ENCODE measurements at places on chromosomes 12 and 14.
A peak's percentile ranks its signal among the peaks of the same experiment; 100 is the strongest.

DNA sequence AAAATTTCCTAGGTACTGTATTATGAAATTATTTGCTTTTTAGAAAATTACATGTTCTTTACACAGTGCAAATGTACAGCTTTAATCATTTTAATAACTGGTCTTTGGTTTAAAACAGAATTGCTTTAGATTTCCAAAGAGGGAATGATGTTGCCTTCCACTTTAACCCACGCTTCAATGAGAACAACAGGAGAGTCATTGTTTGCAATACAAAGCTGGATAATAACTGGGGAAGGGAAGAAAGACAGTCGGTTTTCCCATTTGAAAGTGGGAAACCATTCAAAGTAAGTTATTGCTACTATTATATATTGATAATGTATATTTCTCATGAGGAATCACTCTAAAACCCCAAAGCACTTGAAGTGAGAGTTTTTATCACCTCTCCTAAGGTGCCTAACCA is 13.4 kb downstream of the LGALS3 start:
- DNase-seq, result no peak

DNA sequence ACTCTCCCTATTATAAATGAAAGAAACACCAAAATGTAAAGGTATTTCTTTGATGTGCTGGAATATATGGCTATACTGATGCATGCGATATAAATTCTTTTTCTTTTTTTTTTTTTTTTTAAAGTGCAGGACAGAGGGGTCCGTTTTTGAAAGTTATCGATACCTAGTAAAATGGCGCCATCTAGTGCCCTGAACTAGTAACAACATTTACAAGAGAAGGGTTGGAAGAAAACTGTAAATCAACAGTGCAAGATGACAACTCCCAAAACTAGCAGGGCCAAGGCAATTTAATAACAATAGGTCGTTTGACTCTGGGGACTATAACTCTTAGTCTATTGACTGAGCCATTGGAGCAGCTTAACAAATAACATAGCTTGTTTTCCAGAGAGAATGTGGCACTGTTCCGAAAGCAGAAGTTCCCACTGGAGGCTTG is 137.7 kb downstream of the SPTSSA start:
- peak; percentile 22 for DNase-seq

- DNase-seq, result no peak
These were observed 6.2 kb upstream of the WDR89 start for GRCh38 chr14:63647696-63648410.

GRCh38 chr14:91743305-91743653 is 11.4 kb upstream of the CATSPERB start:
- no peak for DNase-seq

DNA sequence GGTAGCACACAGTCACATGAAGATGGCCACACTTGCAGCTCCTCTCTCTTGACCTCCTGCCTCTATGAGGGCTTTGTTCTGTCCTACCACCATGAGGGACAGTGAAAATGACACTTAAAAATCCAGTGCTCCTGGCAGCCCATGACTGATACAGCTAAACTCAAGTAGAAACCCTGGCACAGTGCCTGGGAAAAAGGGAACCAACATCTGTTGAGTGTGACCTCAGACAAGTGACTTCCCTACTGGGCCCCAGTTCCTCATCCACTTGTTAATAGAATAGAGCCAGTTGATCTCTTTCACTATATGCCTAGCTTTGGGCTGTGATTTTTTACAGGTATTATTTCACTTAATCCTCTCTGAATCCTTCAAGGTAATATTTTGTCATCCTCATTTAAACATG is 4.8 kb downstream of the GUCY2C start:
- no peak for DNase-seq

- no peak for DNase-seq
These were observed 37.1 kb downstream of the ITPR2 start for GRCh38 chr12:26795910-26796309.

- peak; percentile 53 for DNase-seq
These were observed at the start of gene BMAL2 for GRCh38 chr12:27332714-27333402. BMAL2 (plus strand) TSS chr12:27332836; CDS start chr12:27333073, 237 bp downstream.

DNA sequence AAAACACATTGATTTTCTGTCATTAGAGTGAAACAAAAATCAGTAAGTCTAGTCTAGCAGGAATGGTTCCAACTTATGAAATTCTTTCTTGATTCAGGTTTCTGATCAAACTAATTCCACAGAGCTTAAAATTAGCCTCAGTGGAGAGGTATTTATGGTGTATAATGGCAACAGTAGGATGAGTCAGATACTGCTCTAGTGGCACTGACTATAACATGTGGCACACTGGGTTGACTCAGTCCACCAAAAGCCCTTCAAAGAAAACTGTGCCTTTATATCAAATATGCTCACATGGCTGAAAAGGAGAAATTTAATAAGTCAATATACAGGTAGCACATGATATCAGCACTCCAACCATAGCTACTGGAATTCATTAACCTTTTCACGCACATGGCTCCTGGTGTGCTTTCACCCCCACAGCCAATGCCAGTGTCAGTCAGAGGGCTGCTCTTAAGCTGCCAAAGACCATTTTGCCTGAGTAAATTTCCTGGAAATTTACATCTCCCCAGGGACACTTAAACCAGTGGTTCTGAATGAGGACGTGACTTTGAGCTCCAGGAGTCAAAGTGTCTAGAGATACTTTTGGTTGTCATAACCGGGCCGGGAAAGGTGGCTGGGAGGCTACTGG is 21.7 kb upstream of the CATSPERB start:
- no peak for DNase-seq

DNA sequence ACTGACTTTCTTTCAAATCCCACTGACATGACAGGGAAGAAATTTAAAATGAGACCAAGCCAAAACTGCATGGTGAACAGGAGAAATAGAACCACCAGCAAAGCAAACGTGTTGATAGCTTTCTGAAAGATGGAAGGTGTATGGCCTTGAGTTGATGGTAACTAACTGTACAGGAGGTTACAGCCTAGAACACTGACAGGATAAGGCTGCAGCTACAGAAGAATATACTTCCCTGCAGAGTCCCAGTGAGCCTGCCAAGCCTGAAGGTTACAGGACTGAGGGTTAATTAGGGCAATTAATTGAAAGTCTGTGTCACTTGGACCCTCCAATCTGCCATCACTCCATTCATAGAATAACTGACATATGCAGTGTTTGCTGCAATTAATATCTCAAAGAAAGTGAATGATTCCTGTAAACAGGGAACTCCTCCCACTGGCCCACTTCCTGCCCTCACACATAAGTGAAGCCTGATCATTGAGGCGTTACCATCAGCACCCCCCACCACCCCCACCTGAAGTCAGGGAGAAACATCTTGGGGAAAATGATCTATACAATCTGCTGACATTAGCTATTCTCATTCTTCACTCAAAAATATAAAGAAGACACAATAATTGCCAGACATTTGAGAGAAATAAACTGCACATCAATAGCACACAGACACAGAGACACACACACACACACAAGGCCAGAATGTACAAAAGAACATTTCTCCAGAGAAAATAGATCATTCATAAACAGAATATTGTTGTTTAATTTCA is 73.4 kb downstream of the GTF2A1 start:
- DNase-seq, result no peak

DNA sequence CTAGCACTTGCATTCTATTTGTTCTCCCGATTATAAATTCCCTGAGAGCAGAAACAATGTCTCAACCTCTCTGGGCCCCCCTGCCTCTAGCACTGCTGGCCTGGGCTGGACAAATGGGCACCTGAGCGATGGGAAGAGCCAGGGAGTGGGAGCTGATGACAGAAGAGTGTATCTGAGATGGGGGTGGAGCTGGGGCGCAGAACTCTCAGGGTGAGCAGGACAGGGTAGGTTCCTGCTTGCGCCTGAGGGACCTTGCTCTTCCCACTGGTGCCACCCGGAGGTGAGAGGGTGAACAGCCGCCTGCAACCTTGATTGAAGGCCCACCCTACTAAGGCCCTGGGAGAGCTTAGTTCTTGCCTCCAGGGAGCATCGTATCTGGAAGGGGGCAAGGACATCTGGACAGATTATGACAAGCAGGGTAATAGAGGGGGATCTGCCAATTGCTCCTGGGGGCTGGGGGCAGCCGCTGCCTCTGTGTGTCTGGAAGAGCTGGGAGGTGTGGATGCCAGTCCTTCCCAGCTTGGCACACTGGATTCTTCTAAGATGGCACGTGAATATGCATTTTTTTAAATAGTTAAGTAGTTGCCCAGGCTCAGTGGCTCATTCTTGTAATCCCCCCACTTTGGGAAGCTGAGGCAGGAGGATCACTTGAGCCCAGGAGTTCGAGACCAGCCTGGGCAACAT is 43.0 kb upstream of the TSPAN9 start:
- DNase-seq, result peak; percentile 94

DNA sequence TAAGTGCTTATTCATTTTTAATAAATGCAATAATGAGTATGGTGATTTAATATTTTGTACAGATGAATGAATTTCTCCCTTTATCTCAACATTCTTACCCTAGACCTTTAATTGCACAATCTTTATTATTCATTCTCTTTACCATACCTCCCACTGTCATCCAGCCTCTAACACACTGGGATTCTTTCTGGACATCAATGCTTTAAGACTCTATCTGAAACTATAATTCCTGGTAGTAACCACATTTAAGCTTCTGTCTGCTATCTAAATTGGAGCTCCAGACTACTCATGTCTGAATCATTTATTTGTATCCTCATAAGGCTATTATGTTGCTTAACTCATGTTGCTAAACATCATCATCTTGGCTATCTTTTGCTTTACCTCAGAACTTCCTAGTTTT is 270.2 kb downstream of the ALG10B start:
- no peak for DNase-seq

DNA sequence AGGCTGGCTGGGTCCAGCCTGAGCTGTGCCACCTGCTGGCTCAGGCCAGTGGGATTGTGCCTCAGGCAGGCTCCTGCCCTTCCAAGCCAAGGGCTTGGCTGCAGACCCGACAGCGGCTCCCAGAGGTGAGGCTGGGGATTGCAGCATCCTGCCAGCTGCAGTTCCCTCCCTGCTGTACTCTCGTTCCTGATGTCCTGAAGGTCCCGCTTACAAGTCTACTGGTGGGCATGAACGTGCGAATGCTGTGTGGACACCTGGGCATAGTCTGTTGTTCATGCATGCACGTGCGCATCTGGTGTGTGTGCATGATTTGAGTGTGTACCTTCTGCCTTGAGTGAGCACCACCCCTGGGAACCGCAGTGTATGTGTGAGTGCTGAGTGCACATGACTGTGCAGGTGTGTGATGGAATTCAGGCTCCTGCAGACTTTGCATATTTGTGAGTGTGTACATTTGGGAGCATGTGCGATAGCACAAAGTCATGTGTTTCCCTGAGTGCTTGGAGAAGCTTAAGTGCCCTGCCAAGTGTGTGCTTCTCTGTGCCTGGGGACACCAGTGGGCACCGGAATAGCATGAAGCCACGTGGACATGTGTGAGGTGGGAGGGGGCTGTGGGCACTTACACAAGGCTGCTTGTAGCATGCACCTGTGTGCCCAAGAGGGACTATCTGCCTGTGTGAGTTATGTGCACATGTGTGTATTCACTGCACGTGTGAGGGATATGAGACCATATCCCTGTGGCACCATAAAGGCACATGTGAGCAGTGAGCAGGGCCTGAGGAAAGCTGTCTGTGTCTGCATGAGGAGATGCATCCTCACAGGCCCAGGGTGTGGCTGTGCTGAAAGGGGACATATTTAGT is 19.3 kb upstream of the KRT7 start:
- peak; percentile 82 for DNase-seq

- DNase-seq, result no peak
These were observed 174.0 kb downstream of the DIO2 start for GRCh38 chr14:80037349-80037748.

GRCh38 chr12:27293463-27293862 is 39.2 kb upstream of the BMAL2 start:
- DNase-seq, result no peak

- no peak for DNase-seq
These were observed 146.3 kb upstream of the KRAS start for GRCh38 chr12:25397001-25397400.

DNA sequence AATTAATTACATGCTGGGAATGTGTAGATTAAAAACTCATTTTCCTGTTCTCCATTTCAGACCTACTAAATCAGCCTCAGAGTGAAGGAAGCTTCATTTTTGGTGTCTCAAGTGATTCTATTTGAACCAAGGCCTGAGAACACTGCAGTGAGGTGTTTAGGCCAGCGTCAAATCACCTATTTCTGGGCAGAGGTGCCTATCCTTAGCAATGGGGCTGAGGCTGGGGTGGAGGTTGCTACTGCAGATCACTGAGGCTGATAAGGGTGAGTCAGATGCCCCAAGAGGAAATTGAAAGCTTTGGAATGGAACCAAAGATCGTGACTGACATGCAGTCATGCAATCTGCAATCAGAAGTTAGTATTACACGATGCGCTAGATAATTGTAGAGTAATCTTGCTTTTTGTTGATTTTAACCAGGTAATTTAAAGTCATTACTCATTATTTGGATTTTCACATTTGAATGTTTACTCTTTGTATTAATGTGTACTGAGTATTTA is 4.4 kb downstream of the TXNRD1 start:
- peak; percentile 67 for DNase-seq

DNA sequence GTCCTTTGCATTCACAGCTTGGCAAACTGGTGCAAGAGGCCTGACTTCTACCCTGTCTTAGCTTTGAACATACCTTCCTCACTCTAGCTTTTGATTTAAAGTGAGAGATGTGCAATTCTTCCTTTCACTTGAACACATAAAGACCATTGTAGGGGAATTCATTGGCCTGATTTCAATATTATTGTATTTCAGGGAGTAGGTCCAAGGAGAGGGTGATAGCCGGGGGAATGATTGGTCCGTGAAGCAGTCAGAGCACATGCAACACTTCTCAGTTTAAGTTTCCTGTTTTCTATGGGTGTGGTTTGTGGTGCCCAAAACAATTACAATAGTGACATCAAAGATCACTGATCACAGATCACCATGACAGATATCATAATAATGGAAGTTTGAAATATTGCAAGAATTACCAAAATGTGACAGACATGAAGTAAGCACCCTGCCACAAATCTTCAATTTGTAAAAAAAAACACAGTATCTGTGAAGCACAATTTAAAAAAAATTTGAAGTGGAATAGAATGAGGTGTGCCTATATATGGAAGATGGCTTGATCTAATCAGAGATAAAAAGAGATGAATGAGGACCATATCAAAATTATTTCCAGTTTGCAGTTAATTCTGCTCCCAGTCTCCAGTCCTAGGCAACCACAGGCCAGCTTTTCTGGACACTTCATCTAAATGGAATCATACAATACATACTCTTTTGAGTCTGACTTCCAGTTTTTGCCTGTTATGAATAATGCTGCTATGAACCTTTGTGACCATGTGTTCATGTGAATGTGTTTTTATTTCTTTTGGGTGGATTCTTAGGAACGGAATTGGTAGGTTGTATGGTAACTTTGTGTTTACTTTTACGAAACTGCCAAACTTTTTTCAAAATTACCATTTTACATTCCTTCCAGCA is 23.2 kb downstream of the BORCS5 start:
- no peak for DNase-seq

Measured in HTR-8/SVneo (cell line).